ENCODE measurements at places on chromosomes 4 and X.

- DNase-seq: no peak
Observed at GRCh38 chrX:115030625-115031024, 13.2 kb upstream of the IL13RA2 start.

- DNase-seq: no peak
Observed at GRCh38 chrX:48848847-48849246, 13.4 kb upstream of the PCSK1N start.

GRCh38 chr4:48493452-48494100 is 3.5 kb downstream of the ZAR1 start:
- no peak for DNase-seq

DNA sequence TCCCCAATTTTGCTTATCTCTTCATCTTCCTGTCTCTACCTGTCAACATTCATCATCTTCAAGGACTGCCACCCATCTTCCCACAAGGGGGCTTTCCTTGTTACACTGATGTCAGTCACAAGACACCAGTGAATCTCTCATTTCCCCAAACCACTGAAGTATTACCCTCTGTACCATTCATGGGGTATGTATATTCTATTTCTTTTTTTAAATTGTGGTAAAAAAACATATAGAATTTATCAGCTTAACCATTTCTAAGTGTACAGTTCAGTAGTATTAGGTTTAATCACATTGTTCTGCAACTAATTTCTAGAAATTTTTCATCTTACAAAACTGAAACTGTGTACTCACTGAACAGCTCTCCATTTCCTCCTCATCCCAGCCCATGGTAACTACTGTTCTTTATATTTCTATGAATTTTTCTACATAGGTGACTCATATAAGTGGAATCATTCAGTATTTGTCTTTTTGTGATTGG is 98.6 kb downstream of the LARP7 start:
- no peak for DNase-seq

DNA sequence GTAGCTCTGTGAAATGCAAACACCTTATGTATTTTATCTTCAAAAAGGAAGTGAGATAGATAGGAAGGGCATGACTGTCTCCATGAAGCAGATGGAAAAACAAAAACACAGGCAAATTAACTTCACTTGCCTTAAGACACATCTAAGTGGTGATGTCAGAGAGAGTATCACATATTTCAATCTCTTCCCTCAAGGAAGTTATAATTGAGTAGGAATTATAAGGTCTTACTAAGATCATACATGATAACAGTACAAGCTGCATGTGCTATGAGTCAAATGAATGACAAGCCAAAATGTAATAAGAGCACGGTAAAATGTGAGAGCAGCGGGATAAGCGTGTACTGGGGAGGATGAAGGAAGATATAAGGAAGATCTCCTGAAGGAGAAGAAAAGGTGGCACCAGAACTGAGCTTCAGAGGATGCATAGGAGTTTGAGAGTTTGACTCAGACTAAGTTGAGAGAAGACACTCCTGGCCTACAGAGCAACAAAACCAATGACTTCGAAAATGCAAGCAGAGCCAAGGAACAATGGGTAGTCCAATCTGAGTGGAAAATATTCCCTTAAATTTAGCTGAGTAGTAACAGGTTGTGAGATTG is 43.3 kb upstream of the GALNT7 start:
- DNase-seq: no peak

- DNase-seq: no peak
Observed at GRCh38 chr4:88091378-88091777, 67.1 kb downstream of the ABCG2 start.

- no peak for DNase-seq
Observed at GRCh38 chr4:119729835-119730670, 101.4 kb upstream of the PDE5A start.

DNA sequence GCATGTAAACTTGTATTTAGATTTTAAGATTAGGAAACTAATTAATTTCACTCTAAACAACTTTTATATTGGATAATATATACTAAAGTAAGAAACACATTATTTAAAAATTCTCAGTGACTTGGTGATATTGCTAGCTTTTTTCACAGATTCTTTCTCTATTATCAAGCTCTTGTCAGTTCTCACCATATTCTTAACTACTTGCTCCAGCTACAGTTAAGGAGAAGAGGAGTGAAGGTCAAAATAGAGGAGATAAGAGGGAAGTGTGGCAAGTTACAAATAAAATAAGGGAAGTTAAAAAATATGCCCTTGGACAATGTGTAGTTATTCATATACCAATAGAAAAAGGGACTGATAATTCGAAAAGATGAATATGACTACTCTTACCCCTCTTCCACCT is 34.7 kb upstream of the NAF1 start:
- DNase-seq: no peak

Measured in muscle of arm (tissue), 14 donors.